ENCODE measurements at places on chromosomes 5 and 9.

DNA sequence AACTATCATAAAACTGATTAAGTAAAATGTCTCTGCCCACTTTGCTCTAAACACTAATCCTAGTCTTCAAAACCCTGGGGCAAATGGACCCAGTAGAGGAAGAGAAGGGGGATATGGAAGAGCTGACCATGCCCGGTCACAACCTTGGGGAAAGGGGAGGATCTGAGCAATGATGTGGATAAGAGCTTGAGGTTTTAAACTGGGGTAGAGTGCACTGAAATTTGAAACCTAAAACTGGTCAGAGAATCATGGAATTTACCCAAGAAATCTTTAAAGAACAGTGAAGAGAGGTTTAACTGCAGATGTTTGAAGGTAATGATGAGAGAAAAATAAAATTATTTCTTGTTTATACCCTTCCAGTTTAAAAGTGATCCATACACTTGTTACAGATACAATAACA is 110.8 kb downstream of the MRPS30 start:
- no peak for DNase-seq

DNA sequence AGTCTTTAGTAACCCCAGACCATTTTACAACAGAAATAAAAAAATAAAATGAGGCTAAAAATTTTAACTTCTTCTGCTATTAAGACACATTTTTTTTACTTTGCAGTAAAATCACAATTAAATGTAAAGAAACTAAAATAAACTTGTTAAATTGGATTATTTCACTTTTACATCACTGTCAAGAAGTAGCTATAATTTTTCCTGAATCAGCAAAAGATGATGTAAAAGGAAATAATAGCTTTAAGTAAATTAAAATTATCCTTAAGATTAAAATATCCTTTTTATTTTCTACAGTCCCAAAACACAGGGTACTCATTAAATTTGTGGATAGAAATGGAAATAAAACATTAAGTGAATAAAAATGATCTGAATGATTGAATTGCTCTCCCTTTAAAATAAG is 44.5 kb downstream of the TMEM232 start:
- no peak for DNase-seq

GRCh38 chr5:100004969-100005368 is 530.2 kb upstream of the FAM174A start:
- no peak for DNase-seq

- DNase-seq = no peak
Measured at GRCh38 chr9:83065233-83065632, 2.3 kb upstream of the RASEF start.

DNA sequence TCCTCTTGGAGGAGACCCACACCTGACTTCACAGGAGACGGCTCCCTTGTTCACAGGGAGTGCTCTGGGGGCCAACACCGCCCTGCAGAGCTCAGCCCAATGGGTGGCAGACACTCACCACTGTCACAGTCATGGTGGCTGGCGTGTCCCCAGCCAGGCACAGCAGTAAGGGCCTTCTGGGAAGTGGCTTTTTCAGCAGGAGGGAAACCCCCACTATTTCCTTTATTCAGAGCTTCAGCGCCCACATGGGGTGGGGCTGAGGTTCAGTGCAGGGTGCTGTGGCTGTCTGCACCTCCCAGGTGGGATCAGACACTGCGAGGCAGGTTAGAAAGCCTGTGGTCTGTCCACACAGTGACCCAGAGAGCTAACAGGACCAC is 3.6 kb upstream of the SNAPC4 start:
- DNase-seq = peak; percentile 87

DNA sequence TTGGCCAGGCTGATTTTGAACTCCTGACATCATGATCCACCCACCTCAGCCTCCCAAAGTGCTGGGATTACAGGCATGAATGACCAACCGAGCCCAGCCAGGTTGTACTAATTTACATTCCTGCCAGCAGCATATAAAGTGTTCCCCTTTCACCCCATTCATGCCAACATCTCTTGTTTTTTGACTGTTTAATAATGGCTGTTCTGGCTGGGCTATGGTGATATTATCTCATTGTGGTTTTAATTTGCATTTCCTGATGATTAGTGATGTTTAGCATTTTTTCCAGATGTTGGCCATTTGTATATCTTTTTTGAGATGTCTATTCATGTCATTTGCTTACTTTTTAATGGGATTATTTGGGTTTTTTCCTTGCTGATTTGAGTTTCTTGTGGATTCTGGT is 87.3 kb downstream of the INVS start:
- no peak for DNase-seq

DNA sequence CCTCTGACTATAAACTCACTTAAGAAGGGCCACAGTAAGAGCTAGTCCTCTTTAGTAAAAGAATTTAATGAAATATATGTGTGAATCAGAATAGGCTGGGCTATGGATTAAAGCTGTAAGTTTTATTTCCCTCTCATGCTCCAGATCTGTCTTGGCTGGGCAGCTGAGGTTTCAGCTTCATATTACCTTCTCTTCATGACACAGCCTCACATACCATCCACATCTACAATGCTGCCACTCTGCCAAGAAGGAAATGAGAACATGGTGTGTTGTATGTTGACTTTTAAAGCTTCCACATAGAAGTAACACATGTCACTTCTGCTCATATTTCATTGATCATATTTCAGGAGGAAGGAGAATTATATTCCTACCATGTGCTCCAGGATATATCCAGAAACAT is 776.0 kb upstream of the ACO1 start:
- no peak for DNase-seq

DNA sequence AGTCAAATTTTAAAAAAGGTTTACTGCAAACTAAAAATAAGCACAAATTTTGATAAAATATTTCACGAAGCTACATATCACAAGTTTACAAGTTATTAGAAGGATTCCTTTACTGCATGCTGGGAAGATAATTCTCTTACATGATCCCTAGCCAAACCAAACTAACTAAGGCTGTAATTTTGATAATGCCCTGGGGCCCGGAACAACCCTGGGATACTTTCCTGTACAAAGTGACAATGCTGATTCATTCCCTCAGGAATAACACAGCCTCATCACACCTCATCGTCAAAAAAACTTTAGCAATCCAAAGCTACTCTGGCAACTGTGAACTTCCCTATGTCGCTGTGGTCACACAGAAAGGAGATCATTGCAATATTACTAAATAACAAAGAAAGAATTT is 402.9 kb downstream of the RAB3C start:
- DNase-seq = no peak

GRCh38 chr9:10613419-10613818 is 617 bp upstream of the PTPRD start:
- no peak for DNase-seq

- DNase-seq = no peak
Measured at GRCh38 chr5:4614088-4614487, 526.0 kb upstream of the ADAMTS16 start.

DNA sequence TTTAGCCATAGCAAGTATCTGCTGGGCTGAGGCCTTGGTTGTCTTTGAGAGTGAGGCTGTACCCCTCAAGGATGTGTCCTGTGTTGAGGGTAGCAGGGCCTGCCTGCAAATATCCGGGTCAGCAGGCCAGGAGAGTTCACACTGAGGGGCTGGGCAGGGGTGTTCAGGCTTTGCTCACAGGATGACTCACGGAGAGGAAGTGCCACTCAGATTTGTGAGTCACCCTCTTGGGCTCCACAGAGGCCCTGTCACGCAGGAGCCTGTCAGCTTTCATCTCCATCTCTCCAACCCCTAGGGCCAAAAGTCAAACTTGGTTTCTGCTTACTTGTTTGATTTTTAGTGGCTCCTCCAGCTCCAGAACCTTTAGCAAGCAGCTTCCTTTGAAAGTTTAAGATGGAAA is 211.5 kb downstream of the SEC61B start:
- DNase-seq = peak; percentile 72

DNA sequence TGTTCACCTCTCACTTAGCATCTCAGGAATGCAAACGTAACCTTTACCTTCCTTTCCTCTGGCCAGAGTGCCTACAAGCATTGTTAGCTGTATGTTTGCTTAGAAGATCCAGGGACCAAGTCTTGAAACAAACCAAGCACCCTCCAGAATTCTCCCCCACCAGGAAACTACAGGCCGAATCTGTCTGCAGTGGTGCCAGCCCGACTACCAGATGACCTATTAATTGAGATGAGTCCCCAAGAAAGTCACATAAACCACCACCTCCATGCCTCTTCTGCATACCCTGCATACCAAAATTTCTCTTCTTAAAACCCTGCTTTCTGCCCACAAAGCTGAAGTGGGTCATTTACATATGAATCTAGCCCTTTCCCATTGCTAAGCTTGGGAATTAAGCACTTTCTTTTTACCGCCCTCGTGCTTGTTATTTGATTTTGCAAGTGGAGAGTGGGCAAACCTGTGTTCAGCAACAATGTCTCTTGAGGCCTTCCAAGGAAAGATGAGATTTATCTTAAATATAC is 1239.1 kb downstream of the CDH12 start:
- DNase-seq = no peak

- no peak for DNase-seq
Measured at GRCh38 chr5:131545845-131546244, 89.2 kb downstream of the RAPGEF6 start.

DNA sequence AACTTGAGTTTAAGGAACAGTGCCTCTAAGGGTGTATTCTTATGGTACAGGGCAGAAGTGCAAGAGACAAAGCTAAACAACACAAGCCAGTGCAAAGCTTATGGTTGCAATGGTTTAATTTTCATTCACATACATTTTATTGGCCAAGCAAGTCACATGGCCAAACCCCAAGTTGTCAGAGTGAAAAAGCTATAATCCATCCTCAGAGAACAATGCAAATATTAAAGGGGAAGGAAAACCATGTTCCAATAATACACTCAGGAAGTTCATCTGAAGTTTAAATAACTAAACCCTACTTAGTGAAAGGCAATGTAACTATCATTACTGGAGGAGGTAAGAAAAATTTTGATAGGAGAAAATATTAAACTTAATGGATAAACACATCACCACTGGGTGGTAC is 26.6 kb upstream of the TLR4 start:
- DNase-seq = no peak

DNA sequence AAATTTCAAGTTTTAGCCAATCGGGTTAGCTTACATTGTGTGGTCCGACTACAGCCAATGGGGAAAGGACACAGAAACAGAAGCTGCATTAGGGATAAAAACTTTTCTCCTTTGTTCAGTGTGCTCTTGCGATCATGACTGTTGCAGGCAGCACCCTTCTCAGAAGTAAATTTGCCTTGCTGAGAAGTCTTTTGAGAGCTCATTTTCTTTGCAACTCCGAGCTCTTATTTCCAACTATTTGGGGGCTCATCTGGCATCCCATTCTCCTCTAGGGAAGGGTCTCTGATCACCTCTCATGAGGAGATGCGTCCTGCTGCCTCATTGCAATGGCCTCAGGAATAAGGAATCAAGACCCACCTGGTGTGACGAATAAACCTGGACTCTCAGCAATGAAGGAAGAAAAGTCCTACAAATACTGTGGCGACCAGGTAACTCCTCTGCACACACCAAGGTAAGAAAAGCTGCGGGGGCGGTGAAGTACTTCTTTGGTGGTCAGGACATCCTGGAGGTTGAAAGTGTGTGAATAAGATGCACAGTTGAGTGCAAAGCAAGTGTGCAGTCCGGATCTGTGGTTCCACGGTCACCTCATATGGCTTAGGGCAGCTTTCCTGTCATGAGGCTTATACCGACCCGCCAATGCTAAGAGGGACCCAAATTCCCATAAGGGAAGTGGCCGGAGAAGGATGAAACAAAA is 20.4 kb downstream of the CNOT8 start:
- no peak for DNase-seq

Data from activated naive CD8-positive, alpha-beta T cell treated with anti-CD3 and anti-CD28 coated beads for 36 hours (primary cell).